ENCODE measurements at places on chromosomes 11 and 22. TPM values are rescaled to one million over a fixed set of nuclear protein-coding genes. Genes with fewer than 3 reads are reported as not detected.

- DNase-seq = no peak
Measured at GRCh38 chr11:92300876-92301275, 76.3 kb downstream of the FAT3 start.

Gene OTOG
- not detected for total RNA-seq

GRCh38 chr11:14149683-14150082 lies 187.2 kb downstream of the SPON1 start:
- DNase-seq = no peak

Gene GRIK4
- total RNA-seq = not detected

Gene TMEM151A
- total RNA-seq = 0.19 TPM

All from CD8-positive, alpha-beta T cell (primary cell).